ENCODE measurements at places on chromosomes 3 and 15.

DNA sequence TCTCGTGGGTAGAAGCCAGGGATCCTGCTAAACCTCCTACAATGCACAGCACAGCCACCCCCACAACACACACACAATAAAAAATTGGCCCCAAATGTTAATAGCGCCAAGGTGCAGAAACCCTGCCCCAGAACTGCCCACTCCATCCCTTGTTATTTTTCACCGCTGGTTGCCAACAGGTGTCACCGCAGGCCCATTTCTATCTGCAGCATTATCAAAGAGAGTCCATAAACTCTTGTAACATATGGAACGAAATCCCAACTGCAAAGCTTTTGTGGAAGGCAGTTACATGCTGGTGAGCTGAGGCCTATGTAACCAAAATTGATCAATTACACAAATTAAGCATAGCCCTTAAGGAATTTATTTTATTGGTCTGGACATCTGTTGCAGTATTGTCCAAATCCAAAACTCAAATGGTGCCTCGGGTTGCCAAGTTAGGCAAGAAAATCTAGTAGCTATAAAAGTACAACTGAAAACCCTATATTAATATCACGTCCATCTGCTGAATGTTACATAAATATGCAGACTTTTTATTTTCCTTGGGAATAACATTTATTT is 66.2 kb downstream of the SAMMSON start:
- no peak for DNase-seq

- no peak for DNase-seq
These were observed 186.5 kb downstream of the FOXP1 start for GRCh38 chr3:71397046-71397445.

- DNase-seq, result no peak
These were observed 6.6 kb upstream of the CHSY1 start for GRCh38 chr15:101258238-101259144.

DNA sequence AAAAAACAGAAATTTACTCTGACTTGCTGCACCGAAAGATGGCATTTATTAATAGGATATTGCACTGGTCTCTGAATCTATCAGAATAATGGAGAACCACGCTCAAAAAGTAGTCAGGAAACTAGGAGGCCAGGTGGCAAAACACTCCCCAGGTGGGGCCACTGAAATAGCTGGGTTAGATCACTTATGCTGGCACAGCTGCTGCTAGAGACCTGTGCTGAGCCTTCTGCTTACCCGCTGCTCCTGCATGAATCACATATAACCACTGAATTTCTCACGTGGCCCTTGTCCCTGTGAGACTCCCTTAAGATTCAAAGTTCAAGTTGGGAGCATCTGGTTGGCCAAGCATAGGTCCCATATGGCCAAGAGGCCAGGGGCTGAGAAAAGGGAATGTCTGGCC is 66.0 kb upstream of the OXTR start:
- DNase-seq, result no peak

DNA sequence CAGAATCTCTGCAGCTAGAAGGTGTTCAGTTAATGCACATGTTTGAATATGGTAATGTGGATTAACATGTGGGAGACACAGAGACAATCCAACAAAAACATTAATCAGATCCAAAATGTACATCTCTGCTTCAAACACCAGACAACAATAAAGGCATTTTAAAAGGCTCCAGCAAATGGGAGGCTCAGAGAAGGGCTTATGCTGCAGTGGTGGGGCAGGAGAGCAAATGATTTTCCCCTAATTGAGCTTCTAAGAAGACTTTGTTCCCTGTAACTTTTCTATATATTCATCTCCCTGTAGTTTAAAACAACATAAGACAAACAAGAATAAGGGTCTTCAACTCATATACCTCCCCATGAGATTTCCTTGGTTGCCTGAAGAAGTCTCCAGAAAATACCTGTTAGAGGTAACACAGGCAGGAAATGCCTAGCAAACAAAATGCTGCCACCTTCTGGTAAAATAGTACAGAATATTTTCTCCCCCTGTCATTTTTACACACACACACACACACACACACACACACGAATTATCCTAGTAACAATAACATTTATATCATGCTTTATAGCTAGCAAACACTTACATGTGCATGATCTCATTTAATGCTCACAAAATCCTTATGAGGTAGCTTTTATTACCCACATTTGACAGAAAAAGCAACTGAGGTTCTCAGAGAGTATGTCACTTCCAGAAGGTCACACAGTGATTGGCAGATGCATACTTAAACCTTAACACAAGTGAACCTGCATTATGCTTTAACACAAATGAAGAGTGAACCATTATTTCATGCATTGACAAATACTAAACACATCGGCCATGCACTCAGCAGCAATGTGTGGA is 123.4 kb upstream of the MB21D2 start:
- DNase-seq, result peak; percentile 19

Data from NCI-H510A (cell line).